ENCODE measurements at places on chromosomes 13 and 19.

- DNase-seq = no peak
Observed at GRCh38 chr13:80444240-80445015, 103.5 kb upstream of the SPRY2 start.

DNA sequence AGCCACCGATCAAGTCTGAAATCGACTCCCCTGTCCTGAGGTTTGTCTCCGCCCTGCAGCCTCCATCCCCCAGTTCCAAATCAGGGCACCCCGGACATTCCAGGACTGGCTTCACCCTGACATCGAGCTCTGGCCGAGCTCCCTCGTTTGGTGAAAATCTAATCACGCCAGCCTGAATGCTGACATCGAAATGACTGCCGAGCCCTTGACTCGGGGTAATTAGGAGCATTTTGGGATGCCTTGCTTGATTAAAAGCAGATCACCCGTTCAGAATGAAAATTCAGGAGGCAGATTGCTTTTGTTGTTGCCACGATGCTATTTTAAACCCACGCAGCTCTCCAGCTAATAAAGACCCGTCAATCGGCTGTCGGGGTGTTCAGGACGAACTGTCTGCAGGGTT is 34.3 kb downstream of the ZNRF4 start:
- DNase-seq = no peak

- DNase-seq = peak; percentile 72
Observed at GRCh38 chr19:16185768-16186123, 536 bp downstream of the FAM32A start.

DNA sequence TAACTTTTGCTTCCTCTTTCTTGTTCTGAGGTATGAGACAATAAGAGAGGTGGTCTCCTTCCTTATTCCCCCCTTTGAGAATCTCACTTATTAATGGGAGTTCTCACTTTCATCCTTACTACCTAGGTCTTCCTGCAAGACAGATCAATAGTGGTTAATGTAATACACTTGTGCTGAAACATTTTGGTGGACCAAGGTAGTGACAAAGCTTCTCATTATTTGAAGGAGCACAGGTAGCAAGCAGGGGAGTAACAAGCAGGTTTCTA is 17.9 kb downstream of the ZNF700 start:
- no peak for DNase-seq

DNA sequence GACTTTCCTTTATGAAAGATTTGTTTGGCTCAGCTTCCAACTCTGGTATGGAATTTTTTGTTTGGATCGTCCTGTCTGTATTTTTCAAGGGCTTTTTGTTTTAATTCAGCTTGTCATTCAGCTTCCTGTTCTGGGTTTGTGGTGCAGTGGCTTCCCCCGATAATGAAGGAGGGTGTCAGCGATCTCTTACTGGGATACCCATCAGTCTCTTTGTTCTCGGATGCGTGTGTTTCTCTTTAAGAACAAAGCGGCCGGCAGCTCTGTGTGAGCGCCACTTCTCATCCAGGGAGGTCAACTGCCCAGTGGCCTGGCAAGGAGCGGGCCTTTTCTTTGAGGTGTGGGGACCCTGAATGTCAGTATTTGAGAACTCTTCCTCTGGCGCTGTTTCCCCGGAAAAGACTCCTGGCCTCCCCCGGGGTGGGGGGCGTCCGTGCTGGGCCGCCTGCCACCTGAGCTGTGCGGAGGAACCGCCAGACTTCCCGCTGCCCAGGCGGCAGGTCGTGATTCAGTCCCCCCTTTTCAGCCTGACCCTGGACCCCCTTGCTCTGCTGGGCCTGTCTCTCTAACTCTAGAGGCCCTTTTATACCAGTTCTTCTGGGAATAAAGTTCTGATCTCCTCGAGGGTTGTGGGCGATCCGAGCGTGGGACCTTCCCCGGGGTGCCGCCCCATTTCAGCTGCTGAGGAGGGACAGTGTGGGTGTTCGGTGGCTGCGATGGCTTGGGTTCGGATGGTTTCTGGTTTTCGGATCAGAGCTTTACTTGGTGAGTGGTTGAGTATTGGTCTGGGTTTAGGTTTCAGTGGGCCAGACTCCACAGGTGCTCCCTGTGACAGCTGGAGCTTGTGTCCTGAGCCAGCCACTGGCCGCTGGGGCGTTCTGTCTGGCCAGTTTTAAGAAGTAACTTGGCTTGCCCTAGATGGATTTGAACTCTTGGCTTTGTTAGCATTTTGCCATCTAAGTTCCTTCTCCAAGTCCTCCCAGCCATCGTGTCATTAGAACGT is 3.4 kb downstream of the SF3A2 start:
- no peak for DNase-seq

- no peak for DNase-seq
Observed at GRCh38 chr19:6056801-6057650, 53.3 kb downstream of the RFX2 start.

DNA sequence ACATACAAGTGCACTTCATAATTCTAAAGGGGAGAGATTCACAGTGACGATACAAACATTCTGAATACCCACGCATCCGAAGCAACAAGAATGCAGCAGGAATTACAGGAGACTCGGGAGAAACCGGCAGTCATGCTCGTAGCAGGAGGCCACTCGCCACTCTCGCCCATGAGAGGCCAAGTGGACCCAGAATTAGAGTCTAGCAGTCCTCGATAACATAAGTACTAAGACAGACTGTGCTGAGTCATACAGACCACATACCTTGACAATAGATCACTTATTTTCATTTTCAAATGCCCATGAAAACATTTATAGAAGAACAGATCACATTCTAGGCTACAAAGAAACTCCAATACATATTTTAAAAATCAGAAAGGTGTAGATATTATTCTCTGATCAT is 299.1 kb upstream of the TSHZ3 start:
- no peak for DNase-seq

GRCh38 chr19:5789886-5790558 is 941 bp downstream of the DUS3L start:
- no peak for DNase-seq

- no peak for DNase-seq
Observed at GRCh38 chr13:94327318-94327717, 152.2 kb downstream of the DCT start.
